ENCODE measurements at places on chromosomes 3 and 15. TPM values are rescaled to one million over a fixed set of nuclear protein-coding genes. Genes with fewer than 3 reads are reported as not detected.
A peak's percentile ranks its signal among the peaks of the same experiment; 100 is the strongest.

The SLTM gene
- total RNA-seq = 75.6 TPM

The RSL24D1 gene
- total RNA-seq = 40.5 TPM

The NXPE3 gene
- 3.8 TPM for total RNA-seq

The CAMKV gene
- total RNA-seq = not detected

The FAM174B gene
- 14.7 TPM for total RNA-seq

GRCh38 chr15:68551296-68551635 lies 27.5 kb upstream of the CORO2B start:
- DNase-seq = no peak

DNA sequence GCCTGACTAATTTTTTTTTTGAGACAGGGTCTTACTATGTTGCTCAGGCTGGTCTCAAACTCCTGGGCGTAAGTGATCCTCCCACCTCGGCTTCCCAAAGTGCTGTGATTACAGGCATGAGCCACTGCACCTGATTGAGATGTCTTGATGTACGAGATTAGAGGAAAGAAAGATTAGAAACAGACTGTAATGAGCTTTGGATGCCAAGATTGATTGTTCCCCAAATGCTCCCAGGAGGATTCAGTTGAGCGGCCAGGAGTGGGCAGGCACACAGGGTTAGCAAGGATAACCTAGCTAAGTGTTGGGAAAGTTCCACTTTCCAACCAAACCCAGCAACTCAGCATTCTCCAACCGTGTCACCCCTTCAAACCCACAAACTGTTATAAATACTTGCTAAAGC lies 63.7 kb downstream of the SRGAP3 start:
- DNase-seq = no peak

DNA sequence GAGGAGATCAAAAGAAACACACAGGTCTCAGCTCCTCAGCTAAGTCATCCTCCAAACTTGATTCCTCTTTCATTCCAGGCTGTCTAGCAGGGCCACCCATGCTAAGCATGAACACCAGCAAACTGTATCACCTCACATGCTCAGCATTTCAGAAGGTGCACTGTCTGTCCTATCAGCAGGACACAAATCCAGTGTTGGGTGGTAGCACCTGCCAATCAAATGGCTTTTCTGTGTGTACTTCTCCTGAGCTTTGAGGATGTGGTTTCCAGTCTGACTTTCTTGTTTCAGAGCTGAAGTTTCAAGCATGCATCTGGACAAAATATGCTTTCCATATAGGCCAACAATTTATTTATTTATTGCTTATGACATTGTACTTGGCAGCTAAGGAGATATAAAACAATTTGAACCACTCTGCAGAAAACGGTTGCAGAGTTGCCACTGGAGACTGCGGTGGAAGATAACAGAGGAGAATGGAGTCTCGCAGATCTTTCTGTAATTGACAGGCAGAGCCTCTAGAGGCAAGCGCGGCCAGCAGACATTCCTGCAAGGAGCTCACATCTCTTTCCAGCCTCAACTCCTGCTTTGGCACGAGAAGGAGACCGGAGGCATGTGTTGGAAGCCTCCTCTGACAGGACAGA lies 167.1 kb upstream of the WNT5A start:
- no peak for DNase-seq

- no peak for DNase-seq
Observed at GRCh38 chr15:62691008-62691407, 351.5 kb upstream of the TPM1 start.

DNA sequence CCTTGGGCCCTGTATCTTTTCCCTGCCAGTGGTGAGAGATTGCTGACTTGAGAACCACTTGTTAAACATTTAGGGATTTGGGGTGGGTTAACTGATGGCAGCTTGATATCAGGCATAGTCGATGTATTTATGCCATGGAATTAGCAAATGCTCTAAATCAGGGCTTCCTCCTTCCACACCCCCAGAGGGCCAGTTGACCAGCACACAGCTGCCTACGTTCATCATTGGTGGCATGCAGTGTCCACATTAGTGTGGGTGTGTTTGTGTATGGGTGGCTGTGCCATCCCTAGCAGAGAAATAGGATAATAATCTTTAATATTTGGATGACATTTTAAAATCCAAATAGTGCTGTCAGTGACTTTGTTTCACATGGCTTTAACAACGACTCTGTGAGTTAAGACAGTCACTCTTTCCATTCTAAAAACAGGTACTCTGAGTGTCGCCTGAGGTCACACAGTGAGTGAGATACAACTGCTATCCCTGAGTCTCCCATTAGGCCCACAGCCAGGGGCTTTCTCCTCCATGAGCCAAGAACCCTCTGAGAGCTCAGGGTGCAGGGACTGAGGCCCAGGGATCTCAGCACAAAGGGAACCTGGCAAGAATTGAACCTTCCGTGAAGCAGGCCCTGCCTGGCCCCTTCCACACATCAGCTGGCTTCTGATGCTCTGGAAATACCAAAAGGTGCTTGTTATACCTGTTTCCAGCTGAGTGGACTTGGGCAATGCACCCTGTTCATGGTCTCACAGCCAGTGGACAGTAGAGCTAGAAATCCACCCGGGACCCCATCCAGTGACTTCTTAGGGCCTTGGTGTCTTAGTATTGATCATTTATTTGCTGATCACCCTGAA lies 4.3 kb upstream of the LTF start:
- no peak for DNase-seq

DNA sequence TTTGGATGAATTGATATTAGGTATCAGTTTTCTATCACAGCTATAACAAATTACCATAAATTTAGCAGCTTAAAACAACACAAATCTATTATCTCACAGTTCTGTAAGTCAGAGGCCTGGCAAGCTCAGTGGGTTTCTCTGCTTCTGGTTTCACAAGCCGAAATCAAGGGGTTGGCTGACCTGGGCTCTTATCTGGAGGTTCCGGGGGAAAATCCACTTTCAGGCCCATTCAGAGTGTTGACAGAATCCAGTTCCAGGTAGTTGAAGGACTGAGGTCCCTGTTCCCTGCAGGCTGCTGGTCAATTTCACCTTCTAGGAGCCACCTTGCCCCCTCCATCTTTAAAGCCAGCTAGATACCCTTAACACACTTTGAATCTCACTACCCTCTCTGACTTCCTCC lies 11.1 kb upstream of the HHATL start:
- no peak for DNase-seq

- no peak for DNase-seq
Observed at GRCh38 chr15:83585601-83586335, 68.2 kb upstream of the ADAMTSL3 start.

GRCh38 chr15:43150191-43150929 lies 17.0 kb downstream of the TMEM62 start:
- no peak for DNase-seq

DNA sequence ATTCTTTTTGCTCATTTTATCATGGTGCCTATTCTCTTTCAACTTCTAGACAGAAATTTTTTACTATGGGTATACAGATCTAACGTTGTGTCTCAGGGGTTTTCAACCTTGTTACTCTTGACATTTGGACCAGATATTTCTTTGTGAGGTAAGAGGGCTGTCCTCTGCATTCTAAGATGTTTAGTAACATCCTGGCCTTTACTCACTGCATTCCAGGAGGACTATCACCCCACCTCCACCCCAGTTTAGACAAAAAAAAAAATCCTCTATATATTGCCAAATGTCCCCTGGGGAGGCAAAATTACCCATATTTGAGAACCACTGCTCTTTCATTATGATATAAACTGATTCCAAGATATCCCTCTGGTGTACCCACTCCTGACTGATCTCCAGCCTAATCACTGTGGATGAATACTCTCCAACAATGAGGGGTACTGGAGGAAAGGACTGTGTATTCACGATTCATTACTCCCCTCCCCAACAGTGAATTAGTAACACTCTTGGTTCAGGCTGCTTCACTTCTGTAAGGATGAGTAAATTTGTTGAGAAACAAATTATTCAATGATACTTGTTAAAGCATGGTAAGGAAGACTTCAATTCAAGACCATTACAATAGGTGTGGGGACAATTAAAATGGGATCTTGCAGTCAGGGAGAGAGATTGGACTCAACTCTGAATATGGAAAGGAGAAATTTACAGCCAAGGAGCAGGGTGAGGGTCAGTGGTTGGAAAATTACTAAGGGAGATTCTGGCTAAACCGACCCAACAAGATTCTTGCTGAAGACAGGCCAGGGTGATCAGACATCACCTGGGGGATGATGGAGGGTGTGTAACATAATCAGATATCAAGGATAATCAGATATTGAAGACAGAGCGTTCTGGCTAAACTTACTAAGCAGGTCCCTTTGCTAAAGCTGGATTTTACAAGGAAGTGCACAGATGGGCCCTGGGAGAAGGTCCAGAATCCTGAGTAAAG lies 123.8 kb upstream of the DAZL start:
- no peak for DNase-seq

- DNase-seq = no peak
Observed at GRCh38 chr3:87361271-87361670, 84.9 kb upstream of the POU1F1 start.

- DNase-seq = no peak
Observed at GRCh38 chr3:123459862-123460261, 11.0 kb upstream of the ADCY5 start.

- DNase-seq = no peak
Observed at GRCh38 chr3:72601983-72602750, 246.1 kb downstream of the SHQ1 start.

DNA sequence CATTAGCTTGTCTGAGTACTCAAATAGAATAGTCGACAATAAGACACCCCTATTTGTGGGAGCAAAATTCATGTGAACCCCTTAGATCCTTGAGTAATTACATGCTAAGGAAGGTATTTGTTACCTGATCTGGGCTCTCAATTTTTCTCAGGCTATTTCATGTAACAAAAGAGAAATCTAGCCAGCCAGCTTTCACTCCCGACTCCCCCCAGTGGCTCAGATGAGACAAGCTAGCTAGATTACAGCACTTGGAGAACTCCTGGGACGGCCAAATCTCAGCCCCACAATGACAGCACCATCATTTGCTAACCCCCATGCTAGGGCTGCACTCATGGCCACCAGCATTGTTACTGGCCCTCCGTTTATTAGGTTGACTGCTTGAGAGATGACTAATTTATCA lies 41.3 kb downstream of the GLDN start:
- DNase-seq = no peak

- no peak for DNase-seq
Observed at GRCh38 chr3:69406163-69406562, 20.3 kb upstream of the FRMD4B start.

DNA sequence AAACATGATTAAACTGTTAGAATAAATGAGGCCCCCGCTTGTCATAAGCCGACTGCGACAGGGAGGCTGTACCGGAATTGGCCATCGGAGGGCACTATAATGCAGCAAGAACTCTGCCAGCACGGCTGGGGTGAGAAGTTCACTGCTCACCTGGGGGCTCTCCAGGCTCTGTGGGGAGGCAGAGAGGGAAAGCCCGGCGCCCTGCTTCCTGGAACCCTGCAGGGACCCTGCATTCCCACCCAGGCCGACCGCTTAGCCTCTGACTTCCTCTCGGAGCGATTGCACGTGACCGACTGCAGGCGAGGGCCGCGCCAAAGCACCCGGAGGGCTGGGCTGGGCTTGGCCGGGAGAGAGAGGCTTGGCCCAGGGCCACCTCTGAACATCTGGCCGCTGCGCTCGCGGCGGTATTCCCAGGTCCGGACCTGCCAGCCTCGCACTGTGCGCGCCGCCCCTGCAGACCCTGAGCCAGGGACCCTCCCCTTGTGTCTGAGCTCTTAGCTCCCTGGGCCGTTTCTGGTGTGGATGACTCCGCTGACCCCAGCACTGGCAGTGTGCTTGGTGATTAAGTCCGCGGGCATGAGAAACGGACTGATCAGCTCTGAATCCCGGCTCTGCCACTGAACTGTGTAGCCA lies 26.2 kb downstream of the DRD3 start:
- DNase-seq = peak; percentile 80

All from mucosa of descending colon (tissue), 3 donors.